ENCODE measurements at places on chromosomes 6 and 20. TPM values are rescaled to one million over a fixed set of nuclear protein-coding genes. Genes with fewer than 3 reads are reported as not detected.

GSTA3 gene
- total RNA-seq: not detected

- H3K27ac ChIP-seq: no peak overlapping the region
- no peaks in the 10 kb centered on the region for H3K27me3 ChIP-seq
- no peaks in the 10 kb centered on the region for H3K4me1 ChIP-seq
- no peak overlapping the region for H3K4me3 ChIP-seq
- DNase-seq: no peak
These were observed 50.5 kb upstream of the LTV1 start for GRCh38 chr6:143792402-143793279.

DNA sequence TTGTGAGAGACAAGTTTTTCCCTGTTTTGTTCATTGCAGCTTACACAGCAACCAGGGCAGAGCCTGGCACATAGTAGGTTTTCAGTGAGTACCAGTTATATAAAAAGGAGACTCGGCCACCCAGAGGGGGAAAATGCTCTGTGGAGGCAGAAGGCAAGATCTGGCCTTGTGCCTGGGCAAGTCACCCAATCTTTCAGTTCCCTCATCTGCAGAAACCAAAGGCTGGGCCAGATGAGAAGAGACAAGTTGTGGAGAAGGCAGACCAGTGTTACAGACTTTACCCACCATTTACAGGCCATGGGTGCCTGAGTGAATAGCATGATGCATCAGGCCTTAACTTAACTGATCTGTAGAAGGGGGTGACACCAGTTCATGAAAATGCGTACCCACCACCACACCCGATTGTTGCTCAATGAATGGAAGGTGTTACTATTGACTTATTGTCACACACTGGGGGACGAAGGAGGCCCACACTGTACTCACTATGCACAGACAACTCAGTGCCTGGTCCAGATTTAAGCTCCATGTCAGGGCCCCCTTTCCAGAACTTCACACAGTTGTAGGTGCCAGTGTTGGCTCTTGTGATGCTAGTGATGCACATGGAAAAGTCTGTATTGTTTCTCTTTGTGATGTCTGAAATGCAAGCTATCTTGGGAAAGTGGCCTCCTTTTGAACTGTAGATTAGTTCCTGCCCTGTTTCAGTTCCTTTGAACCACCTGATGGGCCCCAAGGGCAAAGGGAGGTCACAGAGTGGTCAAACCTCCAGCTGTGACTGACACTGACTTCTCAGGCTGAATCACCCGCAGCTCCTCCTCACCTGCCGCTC, 64.3 kb upstream of the SIRPG start:
- H3K4me3 ChIP-seq: no peak overlapping the region
- no peaks in the 10 kb centered on the region for H3K36me3 ChIP-seq
- DNase-seq: no peak
- peaks cover 33% of the 10 kb centered on the region for H3K4me1 ChIP-seq
- no peak overlapping the region for H3K27ac ChIP-seq
- H3K27me3 ChIP-seq: peaks cover 11% of the 10 kb centered on the region

DNA sequence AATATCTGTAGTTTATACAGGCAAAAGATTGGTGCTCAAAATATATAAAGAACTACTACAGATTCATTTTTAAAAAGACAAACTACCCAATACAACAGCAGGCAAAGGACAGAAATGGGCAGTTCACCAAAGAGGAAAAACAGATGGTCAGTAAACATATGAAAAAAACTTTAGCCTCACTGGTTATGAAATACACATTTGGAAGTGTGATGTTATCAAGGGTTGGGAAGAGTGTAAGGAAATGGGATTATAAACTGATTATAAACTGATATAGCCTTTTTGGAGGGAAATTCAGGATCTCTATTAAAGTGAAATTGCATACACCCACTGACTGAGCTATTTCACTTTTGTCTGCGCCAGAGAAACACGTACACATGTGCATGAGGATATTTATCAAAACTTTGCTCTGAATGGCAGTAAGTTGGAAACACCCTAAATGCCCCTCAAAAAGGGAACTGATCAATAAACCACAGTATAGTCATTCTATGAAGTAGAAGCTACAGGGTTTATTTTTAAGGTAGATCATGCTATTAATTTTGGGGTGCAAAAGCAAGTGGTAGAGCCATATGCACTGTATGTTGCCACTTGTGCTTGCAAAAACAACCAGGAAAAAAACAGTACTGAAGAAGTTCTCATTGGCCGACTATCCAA, 32.2 kb upstream of the ARFGEF2 start:
- H3K4me1 ChIP-seq: no peaks in the 10 kb centered on the region
- peaks cover 41% of the 10 kb centered on the region for H3K27me3 ChIP-seq
- DNase-seq: no peak

GRCh38 chr20:7728338-7728737, 211.9 kb downstream of the HAO1 start:
- H3K4me1 ChIP-seq: no peaks in the 10 kb centered on the region
- H3K27ac ChIP-seq: no peak overlapping the region
- no peak for DNase-seq
- no peak overlapping the region for H3K4me3 ChIP-seq
- no peaks in the 10 kb centered on the region for H3K36me3 ChIP-seq
- H3K27me3 ChIP-seq: no peaks in the 10 kb centered on the region

Data from HFFc6 (cell line).